Activated CD8-positive, alpha-beta memory T cell treated with anti-CD3 and anti-CD28 coated beads, Interleukin-2, amount 50 U/mL, for 4 hours (primary cell): ENCODE measurements at places on chromosomes 3 and 15.

- no peak for DNase-seq
These were observed 160.2 kb downstream of the GHSR start for GRCh38 chr3:172287937-172288477.

DNA sequence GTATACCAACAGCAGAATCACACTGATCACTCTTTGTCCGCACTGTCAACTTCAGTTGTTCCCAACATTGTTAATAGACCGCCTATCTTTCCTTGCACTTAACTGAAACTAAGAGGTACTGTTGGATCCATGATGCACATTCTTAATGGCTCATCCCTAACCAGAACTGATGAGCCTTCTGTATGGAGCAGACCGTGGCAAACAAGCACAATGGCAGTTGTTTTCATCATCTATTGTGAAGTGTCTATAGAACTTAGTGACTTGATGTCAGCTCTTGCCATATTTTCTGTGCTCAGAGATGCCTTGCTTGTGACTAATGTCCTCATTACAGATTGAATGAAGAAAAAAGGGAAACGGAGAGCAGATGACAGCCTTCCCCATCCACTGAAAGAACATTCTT is 347.4 kb downstream of the NLGN1 start:
- DNase-seq: no peak

DNA sequence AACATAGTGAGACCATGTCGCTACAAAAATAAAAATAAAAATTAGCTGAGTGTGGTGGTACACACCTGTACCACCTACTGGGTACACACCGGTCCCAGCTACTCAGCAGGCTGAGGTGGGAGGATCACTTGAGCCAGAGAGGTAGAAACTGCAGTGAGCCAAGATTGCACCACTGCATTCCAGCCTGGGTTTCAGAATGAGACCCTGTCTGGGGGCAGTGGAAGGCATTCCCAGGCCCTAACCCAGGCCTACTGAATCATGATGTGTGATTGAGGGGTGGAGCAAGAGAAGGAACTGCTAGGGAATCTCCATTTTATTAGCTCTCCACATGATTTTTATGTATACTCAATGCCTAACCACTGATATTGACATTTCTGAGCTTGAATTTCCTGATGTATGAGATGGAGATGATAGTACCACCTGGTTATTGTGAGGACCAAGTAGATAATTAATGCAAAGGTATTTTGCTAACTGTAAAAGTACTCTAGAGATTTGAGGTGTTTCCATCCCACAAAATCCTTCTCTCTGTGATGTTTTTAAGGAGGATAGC is 169.5 kb upstream of the UMPS start:
- no peak for DNase-seq

- DNase-seq: no peak
These were observed 595.4 kb downstream of the CADM2 start for GRCh38 chr3:85554153-85554552.

GRCh38 chr3:51057121-51057520 is 328.0 kb upstream of the MANF start:
- no peak for DNase-seq

DNA sequence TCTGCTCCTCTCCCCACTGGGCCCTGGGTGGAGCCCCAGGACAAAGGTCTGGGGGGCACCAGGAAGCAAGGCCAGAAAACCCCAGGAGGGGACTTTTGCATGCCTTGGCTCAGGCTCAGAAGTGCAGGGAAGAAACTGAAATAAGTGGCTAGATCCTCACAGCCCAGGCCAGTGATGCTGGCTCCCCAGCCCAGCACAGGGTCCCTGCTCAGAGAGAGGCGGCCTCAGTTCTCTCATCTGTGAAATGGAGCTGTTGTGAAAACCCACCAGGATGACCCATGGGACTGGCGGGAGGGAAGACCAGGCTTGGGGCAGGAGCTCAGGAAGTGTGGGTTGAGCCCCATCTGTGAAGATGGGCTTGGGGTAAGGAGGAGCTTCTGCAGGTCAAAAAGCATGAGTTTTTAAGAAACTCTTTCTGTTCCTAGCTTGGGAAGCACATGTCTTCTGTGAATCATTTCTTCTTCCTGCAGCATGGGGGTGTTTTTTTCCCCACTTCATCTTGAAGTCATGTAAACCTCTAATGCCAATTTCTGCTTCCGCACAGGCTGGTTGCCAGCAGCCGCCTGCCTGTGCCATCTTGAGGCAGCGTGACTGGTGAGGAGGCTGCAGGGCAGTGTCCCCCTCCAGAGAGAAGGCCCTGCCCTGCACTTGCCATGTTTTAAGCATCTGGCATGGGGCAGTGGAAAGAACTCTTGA is 118.6 kb downstream of the SMAD6 start:
- no peak for DNase-seq

- no peak for DNase-seq
These were observed 71.3 kb upstream of the MBNL1 start for GRCh38 chr3:152197451-152197850.

- no peak for DNase-seq
These were observed 13.2 kb upstream of the SLC2A2 start for GRCh38 chr3:171039674-171040073.

- no peak for DNase-seq
These were observed 147.7 kb upstream of the TSC22D2 start for GRCh38 chr3:150260398-150260710.

GRCh38 chr15:58490086-58490887 is 58.5 kb downstream of the LIPC start:
- no peak for DNase-seq

GRCh38 chr3:143332026-143332425 is 212.5 kb downstream of the CHST2 start:
- DNase-seq: no peak

DNA sequence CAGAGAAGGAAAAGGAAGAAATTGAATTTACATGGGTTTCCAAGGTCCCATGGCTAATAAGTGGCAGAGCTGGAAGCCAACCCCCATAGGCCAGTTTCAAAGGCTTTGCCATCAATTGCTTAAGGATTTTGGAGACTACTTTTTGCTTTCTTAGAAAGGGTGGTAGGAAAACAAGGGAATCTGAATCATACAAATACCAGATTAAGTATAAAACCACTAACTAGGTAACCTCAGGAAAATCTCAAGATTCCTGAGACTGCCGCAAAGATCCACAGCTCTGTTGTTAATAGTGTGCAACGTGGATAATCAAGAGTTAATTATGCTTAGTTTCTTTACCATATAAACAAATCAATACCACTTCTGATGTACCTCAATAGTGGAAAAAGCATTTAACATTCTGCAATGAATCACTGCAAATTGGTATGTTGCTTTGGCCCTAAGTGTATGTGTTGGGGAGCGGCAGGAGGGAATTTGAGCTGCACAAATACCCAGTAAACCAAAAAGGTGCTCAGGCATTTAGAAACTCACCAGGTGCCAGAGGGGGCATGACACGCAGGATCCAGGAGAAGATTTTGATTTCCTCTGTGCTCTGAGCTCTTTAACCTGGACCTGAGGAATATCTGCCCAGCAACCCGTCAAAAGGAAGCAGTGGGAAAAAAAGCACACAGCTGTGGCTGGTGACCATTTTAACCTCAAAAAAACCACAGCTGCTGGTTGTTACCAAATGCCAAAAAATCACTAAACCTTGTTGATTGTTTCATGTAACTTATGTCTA is 22.0 kb downstream of the AADAC start:
- DNase-seq: no peak

DNA sequence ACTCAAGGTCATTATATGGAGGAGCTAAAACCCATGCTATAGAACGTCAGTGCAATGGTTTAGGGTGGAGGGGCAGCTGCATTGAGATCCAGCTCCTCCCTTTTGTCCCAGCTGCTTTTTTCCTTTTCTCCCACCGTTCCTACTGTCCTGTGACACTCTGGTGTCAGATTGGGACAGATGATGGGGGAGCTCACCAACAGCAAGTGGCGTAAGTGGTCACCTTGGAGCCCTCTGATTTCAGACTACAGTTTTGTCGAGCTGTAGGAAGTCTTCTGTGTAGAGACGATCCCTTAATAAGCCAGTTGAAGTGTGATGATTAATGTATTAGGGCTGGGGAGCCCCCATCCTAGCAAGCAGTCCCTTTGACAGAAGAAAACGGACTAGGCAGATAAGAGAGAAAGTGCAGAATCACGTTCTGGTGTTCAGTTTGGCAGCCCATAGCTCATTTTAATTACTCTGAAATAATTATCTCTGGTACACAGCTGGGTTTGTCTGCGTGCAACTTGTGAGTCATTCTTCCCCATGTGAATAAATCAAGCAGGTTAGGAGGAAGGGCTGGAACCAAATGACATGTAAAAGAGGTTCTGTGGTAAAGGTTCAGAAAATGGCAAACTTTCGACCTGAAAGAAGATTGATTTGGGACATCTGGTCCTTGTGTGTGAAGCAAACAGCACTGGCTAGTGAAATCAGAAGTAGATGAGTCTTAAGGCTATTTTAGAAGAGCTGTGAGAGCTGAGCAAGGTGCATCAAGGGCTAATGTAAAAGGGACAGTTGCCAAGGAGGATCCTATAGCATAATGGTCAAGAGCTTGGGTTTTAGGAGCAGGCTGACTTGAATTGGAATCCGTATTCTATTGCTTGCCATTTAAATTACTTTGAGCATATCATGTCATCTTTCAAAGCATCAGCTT is 241.4 kb downstream of the EDEM1 start:
- DNase-seq: no peak

- DNase-seq: no peak
These were observed 812 bp upstream of the SEC62 start for GRCh38 chr3:169965562-169966427.

- DNase-seq: no peak
These were observed 15.7 kb upstream of the KIF23 start for GRCh38 chr15:69398491-69398891.

GRCh38 chr15:83810110-83810509 is 156.2 kb downstream of the ADAMTSL3 start:
- no peak for DNase-seq

DNA sequence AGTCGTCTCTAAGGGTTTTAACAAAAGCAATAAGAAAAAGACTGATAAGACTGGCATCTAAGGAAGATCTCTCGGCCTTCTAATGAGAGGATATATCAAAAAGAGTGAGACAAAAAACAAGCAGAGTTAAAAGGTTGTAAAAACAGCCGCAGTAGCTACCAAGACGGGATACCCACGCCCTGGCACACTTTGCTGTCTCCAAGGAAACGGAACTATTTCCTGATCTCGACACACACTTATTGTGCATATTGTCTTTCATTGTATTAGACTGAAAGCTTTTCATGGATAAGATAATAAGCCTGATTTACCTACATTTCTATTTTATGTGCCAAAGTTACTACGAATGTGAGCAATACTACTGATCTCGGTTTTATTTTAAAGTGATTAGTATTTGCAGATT is 161.5 kb upstream of the MCTP2 start:
- DNase-seq: no peak

GRCh38 chr15:74403991-74404563 is 29.7 kb downstream of the SEMA7A start:
- DNase-seq: no peak

DNA sequence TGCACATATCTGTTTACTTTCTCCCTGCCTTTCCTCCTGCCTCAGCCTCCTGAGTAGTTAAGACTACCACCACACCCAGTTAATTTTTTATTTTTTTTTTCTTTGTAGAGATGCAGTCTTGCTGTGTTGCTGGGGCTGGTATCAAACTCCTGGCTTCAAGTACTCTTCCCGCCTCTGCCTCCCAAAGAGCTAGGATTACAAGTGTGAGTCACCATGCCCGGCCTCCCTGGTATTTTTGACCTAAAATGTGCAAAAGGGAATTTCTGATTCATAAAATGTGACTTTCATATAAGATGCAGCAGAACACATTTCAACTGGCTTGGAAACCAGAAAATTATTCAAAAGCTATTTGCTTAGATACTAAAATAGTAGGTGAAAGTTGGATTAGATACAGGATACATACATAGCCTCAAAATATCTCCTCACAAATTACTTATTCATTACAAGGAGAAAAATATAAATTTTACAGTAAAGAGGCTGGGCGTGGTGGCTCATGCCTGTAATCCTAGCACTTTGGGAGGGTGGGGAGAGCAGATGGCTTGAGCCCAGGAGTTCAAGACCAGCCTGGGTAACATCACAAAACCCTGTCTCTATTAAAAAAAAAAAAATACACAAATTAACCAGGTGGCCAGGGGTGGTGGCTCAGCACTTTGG is 32.0 kb downstream of the MAP4 start:
- DNase-seq: no peak

DNA sequence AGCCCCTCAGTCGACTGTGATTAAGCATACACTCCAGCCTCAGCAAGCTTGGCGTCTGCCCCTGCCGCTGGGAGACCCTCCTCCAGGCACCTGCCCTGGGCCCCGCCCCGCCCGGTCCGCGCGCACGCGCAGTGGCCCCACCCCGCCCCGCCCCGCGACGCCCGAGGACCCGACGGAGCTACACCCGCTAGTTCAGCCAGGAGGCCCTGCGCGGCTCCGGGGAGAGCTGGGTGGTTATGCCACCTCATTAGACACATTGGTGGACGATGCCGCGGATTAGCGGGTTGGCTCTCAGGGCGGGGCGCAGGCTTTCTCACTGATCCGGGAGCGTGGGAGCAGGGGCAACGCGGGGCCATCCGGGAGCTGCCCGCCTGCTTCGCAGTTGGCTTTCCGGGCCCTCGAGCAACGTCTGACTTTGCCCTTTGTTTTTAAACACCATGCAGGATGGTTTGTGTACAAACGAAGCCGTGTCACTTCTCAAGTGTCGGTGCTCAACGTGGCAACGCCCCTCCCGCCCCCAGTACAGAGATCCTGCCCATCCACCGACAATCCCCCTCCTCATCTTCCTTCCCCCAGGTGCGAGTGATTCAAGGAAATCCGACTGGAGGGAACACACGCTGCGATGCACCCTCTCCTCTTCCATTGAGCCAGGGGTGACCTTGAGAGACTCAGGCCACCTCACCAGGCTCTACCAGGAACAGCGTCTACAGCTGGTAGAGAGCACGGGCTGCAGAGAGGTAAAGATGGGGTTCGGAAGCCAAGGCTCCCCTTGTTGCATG is 109.3 kb downstream of the SHQ1 start:
- peak; percentile 68 for DNase-seq

DNA sequence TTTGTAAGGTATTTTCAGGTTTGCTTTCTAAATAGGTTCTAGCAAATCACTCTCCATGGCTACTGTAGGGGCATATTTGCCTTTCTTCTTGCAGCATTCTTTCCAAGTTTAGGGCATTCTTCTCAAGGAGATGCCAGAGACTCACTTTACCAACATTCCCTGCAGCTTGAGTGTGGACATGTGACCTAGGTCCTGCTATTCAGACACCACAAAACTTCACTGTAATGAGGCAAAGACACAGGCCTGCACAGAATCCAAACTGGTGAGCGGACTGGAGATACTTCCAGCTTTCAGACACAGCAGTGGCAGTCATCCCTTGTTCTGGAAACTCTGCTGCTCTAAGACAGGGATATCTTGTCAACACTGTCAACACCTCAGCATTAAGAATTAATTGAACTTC is 146.4 kb upstream of the PFN2 start:
- no peak for DNase-seq
